Sigmoid colon (tissue), 7 donors: ENCODE measurements at places on chromosomes 16 and 17. TPM values are rescaled to one million over a fixed set of nuclear protein-coding genes. Genes with fewer than 3 reads are reported as not detected.

Gene CA7
- 112 TPM for polyA plus RNA-seq

Gene KRTAP9-4
- polyA plus RNA-seq = not detected

Gene CXCL16
- polyA plus RNA-seq = 32.8 TPM

Gene ERCC4
- 0.60 TPM for polyA plus RNA-seq

Gene TBC1D3L
- 4.2 TPM for polyA plus RNA-seq

Gene CCL1
- polyA plus RNA-seq = not detected

Gene CRYBA1
- not detected for polyA plus RNA-seq
